T-helper 17 cell (primary cell): ENCODE measurements at places on chromosomes 12 and 14. TPM values are rescaled to one million over a fixed set of nuclear protein-coding genes. Genes with fewer than 3 reads are reported as not detected.

CMKLR1 gene
- total RNA-seq: not detected

CCDC197 gene
- not detected for total RNA-seq

DNA sequence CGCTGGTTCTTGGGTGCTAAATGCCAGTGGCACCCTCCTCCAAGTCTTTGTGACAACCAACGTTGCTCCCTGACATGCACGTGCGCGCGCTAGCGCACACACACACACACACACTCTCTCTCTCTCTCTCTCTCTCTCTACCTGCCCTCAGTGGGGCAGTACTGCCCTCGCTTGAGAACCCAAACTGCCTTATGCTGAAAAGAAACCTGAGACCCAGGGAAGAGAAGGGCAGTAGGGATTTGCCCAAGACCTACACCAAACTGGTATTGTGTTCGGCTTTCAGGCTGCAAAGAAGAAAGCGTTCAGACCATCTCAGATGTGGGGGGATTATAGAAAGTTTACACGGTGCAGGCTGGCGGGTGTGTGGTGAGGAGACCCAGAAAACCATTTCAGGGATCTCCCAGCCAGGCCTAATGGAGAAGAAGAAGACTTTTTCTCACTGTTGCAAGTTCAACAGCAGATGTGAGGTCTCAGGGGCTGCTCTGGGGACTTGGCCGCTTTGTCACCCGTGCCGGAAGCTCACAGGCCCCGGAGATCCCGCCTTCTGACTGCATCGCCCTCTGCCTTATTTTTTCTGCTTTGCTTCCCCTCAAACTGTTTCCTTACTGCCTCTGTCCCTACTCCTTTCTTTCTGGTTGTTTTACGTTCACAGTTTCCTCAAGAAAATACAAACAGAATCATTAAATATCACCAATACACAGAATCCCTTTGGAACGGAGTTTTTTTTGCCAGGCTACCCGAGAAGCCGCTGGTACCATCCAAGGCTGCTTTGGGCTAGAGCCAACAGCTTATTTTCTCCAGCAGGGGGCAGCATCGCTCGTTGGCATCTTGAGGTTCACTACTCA, 82.4 kb downstream of the PPM1A start:
- H3K4me1 ChIP-seq: peaks cover 24% of the 10 kb centered on the region
- DNase-seq: peak; percentile 43
- peaks cover 4% of the 10 kb centered on the region for H3K36me3 ChIP-seq
- H3K27me3 ChIP-seq: peaks cover 38% of the 10 kb centered on the region
- peak overlapping the region; percentile 96 for H3K27ac ChIP-seq
- peak overlapping the region; percentile 98 for H3K4me3 ChIP-seq

DNA sequence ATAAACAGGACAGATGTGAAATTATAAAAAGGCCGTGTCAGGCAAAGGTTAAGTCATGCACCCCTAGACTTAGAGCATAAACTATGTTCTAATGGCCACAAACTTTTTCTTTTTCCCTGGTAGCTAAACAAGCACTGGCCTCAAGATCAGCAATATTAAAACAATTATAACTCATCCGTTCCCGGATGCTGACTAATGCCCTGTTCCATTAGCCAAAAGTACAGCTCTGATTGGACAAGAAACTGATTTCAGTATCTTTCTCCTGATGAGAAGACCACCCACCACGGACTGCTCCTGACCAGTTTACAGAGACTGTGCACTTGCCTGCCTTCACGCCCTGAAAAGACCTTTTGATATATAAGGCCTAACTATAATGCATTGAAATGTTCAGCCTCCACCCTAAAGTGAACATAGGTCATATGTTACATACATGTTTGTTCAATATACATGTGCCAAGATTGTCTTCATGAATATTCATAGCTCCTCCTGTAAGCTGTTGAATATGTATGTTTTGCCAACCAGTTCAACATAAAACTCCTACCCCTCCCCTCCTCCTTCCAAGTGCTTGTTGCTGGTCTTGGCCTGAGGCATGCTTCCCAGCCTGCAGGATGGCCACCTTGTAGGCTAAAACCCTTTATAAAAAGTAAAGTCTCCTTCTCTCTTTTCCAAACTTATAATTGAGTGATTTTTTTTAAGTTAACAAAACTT, 162.0 kb downstream of the IPO8 start:
- no peaks in the 10 kb centered on the region for H3K4me1 ChIP-seq
- DNase-seq: no peak
- peak overlapping the region; percentile 36 for H3K4me3 ChIP-seq
- peaks cover 30% of the 10 kb centered on the region for H3K27me3 ChIP-seq

DNA sequence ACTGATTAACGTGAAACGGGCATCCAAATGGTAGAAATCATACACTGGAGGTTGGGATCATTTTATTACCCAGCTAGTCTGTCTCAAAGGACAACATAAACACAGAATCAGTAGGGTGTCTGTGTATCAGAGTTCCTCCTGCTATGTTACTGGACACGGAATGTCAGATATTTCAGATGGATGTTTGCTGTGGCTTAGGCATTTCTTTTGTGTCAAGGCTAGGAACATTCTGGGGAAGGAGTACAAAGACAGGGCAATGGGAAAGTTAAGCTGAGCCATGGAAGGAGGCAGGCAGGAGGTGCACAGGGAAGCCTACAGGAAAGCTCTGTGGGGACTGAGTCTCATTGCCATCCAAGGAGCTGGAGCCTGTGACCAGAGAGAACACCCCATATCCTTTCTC, 254.6 kb downstream of the C12orf75 start:
- no peaks in the 10 kb centered on the region for H3K4me1 ChIP-seq
- peaks cover 2% of the 10 kb centered on the region for H3K36me3 ChIP-seq
- no peak for DNase-seq

DNA sequence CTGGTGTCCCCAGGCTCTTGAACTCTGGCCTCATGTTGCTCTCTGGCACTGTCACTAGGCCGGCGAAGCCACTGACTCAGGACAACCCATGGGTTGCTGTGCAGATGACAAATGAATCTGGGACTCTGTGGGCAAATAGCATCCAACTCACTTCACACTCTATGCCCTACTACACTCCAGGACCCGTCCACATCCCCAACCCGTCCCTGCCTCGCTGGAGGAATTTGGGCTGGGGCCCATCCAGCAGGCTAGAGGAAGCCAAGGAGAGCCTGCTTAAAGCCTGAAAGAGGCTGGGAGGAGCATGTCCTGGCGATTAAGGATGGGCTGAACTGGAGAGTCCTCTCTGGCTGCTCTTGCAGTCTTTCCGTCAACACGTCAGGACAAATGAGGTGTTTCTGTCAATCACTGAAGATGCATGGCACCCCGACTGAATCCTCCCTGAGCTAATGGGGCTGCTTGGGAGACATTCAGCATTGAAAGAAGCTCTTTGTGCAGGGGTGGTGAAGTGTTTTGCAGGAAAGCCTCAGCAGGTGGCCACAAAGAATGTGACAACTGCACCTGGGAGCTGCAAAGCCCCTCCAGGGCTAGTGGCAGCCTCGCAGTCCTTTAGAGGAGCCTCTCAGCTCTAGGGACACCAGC, 71.7 kb downstream of the ANO2 start:
- peaks cover 33% of the 10 kb centered on the region for H3K27me3 ChIP-seq
- H3K27ac ChIP-seq: no peak overlapping the region

- no peak overlapping the region for H3K4me3 ChIP-seq
- H3K36me3 ChIP-seq: peaks cover 9% of the 10 kb centered on the region
- DNase-seq: no peak
- H3K27ac ChIP-seq: no peak overlapping the region
These were observed 69.5 kb upstream of the SLC24A4 start for GRCh38 chr14:92253381-92253894.

- DNase-seq: no peak
- H3K27ac ChIP-seq: no peak overlapping the region
- no peaks in the 10 kb centered on the region for H3K4me1 ChIP-seq
- H3K36me3 ChIP-seq: no peaks in the 10 kb centered on the region
These were observed 11.2 kb downstream of the TBX3 start for GRCh38 chr12:114672817-114673168.
